Hindlimb muscle (tissue), 1 donor: ENCODE measurements at places on chromosomes 5 and 9.

DNA sequence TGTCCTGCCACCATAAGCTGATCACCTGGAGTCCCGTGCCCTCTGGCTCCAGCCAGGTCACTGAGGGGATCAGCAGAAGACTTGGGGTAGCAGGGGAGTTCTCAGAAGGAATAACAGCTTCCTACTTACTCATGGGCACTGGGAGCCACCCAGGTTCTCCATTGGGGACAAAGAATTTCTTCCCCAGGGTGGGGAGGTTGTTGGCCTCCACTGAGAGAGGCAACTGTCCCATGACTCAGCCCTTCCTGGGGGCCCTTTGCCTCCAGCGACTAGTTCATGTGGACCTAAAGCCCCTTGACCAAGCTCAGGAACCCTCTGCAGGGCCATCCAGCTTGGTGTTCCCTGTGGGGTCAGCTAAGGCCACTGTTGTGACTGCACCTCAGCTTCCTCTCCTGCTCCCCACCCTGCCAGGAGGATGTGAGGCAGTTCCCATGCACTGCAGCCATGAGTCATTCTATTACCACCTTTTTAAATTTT lies 175.0 kb downstream of the AUH start:
- DNase-seq, result no peak

GRCh38 chr5:175830586-175831300 lies 40.6 kb upstream of the CPLX2 start:
- DNase-seq, result no peak

GRCh38 chr5:179403426-179404147 lies 58.3 kb upstream of the ADAMTS2 start:
- DNase-seq, result no peak

DNA sequence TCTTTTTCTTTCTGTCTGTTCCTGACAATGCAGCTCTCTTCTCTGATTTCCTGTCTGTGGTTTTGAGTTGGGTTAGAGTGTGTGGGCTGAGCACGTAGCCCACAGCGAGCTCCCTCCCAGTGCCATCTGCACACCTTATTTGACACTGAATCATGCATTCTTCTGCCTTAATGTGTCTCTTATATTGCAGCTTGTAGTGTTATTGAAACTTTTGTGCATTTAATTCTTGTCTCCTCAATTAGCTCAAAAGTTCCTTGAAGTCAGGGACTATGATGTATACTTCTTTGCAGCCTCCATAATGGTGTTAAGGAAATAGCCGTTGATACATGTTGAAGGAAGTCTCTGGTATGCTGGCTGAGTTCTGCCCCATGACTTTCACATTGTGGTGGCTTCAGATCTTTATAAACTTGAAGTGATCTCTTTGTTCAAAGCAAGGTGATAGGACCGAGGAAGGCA lies 576.2 kb upstream of the CLINT1 start:
- no peak for DNase-seq

GRCh38 chr5:71011194-71011792 lies 13.8 kb downstream of the NAIP start:
- DNase-seq, result no peak

DNA sequence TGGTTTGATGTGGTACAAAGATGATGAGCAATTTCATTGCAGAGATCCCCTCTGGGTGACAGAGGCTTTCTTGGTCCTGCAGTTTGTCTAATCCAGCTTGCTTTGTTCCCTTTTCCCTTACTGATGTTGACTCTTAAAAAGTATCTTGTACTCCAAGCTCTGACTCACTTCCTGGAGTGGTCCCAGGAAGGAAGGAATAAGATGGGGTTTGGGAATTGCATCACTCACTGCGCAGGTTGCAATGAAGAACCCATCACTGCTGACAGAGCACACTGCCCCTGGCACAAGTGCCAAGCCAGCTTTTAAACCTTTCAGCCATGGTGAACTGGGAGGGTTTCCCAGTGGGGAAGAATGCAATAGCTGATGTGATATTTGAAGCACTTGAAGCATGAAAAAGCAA lies 662.2 kb upstream of the CTNND2 start:
- DNase-seq, result no peak

- DNase-seq, result no peak
Measured at GRCh38 chr5:151281001-151281639, 22.4 kb downstream of the SLC36A3 start.

- DNase-seq, result no peak
Measured at GRCh38 chr9:38200431-38200830, 131.4 kb upstream of the SHB start.

DNA sequence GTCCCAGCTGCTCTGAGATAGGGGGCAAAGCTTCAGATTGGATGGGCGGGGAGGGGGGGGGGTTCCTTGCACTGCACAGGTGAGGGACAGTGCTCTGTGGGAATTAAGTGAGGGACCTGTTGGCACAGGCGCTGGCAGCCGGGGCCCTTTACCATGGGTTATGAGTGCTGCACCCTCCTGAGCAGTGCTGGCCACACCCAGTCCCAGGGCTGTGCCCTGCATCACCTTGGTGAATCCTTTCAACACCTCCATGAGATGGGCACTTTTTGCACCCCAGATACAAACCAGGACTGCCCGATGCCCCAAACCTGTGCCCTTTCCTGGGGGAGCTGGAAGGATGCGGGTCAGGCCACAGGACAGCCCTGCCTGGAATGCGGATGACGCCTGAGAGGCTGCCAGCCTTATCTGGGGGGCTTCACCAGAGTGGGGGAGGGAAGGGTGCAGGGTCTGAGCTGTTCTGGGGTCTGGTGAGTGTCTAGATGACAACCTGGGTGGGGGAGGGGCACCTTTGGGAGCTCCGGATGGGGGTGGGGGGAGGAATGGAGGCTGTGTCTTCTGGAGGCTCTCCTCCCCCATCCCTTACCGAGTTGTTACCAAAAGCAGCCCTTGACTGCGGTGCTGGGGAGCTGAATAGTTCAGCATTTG lies 5.2 kb downstream of the CRB2 start:
- DNase-seq, result no peak

GRCh38 chr5:51378448-51379330 lies 4.6 kb upstream of the ISL1 start:
- no peak for DNase-seq

DNA sequence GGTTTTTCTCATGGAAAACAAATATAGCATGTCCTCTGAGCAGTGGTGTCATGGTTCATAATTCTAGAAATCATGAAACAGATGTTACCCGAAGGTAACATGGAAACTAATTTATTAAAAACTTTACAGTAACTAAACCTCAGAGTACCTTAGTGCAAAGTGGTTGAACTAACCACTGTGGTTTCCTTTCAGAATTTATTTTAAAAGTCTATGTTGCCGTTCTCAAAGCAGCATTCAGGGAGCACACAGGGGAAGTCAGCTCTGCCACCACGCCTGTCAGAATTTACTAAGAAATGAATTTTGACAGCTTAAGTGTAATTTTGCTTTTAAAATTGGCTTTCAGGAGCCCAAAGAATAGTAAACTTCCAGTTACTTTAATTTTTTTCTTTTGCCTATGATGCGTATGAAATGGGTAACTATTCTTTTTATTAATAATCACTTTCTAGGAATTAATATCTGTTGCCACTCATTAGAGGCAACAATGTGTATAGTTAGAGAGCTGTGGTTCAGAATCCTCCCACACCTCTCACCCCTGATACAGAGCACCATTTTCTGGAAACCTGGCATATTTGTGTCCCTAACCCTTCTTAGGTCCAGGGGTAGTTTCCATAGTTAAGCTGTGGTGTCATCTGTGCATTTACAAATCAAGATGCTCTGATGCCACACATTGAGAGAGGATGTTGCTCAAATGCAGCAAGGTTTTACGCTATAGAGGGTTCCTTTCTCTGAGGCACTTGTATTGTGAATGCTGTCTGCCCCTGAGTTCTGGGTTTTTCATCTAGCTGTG lies 202.6 kb downstream of the ZSWIM6 start:
- DNase-seq, result no peak

DNA sequence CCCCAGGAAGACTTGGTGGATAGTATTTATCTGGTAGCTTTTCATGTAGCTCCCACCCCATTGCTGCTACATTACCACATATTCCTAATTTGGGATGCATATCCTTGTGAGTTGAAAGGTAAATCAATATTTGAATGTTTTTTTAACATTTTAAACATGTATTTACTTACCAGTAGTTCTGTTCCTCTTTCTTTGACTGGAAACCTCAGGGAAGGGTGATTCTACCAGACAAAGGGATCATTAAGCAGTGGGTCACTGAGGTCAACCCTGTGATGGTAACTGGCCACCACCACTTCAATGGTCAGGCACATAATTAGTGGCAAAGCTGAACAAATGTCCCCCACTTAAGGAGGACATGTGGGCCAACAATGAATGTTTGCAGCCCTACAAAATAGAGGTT lies 27.2 kb upstream of the KLF9 start:
- no peak for DNase-seq

DNA sequence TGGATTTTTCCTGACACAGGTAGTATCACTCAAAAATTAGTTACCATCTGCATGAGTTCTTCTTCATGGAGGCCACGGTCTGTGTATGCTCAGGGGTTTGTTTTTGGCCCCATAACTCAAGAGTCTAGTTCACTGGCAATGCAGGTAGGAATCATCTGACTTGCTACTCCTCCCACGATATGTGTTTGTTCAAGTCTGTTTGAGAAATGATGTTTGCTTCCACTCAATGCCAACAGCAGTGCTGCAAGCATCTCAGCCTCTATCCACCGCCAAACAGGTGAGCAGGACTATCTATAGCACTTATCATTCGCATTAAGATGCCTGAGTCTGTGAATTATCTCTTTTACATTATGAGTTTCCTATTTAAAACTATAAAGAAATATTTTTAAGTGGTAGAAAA lies 264.8 kb upstream of the PTGER4 start:
- no peak for DNase-seq

DNA sequence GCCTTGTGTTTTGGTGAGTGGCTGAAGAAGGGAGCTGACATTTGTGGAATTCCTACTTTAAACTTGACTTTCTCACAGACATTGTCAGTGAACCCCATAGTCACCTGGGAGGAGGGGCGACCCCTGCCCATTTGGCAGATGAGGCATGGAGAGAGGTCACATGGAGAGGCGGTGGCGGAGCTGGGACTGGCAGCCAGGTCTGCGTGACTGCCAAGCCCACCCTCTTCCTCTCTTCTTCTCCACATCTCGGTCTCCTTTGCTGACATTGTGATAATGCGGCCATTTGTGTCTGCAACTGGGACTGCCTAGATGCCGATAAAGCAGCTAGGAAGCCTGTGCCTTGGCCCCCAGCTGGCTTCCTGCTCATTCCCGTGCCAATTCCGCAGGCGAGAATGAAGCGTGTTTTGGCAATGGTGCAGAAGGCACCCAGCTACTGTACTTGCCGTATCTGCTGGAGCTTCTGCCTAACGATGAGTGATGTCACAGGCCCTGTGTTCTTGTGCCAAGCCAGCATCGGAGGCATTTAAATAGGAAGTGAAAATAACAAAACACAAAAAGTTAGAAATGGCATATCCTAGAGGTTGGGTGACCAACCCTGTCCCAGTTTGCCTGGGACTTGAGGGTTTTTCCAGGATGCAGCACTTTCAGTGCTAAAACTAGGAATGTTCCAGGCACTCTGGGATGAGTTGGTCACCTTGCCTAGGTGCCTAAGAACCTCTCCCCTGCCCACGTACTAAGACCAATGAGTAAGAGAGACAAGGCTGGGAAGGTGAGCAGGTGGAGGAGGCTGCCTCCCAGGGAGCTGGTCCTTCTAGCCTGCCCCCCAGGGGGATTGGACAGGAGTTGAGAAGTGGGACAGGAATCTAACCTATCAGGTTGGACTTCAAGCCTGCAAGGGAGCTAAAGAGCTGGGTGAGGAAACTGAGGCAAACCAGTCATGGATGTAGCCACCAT lies 23.6 kb downstream of the OLFML2A start:
- no peak for DNase-seq

DNA sequence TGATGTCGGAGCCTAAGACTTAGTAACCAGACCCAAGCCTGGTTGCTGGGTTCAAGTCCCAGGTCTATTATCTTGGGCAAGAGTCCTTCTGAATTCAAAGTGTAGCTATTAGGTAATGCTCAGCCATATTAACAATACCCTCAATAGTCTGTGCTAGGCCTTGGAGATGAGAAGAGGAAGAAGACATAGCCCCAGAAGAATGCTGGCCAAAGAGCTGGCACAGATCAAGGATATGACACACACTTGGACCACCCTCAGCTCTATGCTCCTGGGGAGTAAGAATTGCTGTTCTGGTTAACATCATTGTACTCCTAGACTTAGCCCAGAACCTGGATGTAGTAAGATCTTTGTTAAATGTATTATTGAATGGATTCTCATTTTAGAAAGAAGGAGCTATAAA lies 426.7 kb downstream of the CDK5RAP2 start:
- no peak for DNase-seq

- no peak for DNase-seq
Measured at GRCh38 chr9:115694014-115694413, 459.6 kb upstream of the PAPPA start.

DNA sequence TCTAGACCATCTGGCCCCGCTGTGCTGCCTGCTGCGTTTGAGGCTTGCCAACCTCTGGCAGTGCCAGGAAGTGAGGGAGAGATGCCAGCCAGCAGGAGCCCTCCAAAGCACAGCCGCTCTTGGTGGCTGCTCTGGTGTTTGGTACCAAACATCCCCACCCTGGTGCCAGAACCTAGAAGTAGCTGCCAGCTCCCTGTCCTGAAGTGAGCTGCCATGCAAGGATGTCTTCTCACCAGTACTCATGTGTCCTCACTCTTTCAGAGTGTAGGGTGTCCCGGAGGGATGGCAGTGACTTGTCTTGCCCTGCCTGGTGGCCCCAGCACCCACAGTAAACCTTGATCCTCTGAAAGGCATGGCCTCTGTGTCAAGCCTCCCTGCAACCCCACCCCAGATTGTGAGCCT lies 43.4 kb downstream of the AMBP start:
- no peak for DNase-seq

DNA sequence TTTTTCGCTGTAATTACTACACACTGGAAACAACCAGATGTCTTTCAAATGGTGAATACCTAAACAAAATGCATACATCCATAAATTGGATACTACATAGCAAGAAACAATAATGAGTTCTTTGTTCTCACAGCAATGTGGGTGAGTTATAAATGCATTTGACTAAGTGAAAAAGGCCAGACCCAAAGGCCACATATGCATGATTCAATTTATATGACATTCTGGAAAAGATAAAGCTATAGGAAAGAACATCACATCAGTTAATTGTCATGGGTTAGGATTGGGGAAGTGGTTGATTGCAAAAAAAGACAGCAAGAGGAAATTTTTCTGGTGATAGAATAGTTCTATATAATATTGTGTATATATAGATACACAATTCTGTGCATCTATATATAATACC lies 198.9 kb downstream of the CYLC2 start:
- no peak for DNase-seq

DNA sequence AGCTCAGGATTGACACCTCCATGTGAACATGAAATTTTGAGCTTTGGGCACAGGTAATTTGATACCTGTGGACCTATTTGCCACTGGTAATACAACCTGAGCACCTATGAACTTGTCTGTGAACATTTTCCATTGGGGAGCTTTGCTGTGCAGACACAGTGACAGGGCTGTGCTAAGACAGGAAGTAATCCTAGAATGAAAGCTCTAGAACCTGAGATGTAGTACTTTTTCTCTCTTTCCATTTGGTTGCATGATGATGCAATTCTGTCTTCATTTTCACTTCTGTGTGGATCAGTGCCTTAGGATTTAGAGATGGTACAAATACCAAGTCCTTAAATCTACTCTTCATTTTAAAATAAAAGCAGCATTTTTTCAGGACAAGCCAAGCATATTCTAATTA lies 216.9 kb downstream of the NR3C1 start:
- DNase-seq, result no peak

- DNase-seq, result no peak
Measured at GRCh38 chr9:9560382-9561035, 1052.3 kb downstream of the PTPRD start.
